Activated CD4-positive, alpha-beta T cell treated with anti-CD3 and anti-CD28 coated beads, Interleukin-2, amount 50 U/mL, for 24 hours (primary cell): ENCODE measurements at places on chromosomes 4 and X.

GRCh38 chr4:185013417-185014125 lies 4.7 kb upstream of the HELT start:
- DNase-seq = no peak

DNA sequence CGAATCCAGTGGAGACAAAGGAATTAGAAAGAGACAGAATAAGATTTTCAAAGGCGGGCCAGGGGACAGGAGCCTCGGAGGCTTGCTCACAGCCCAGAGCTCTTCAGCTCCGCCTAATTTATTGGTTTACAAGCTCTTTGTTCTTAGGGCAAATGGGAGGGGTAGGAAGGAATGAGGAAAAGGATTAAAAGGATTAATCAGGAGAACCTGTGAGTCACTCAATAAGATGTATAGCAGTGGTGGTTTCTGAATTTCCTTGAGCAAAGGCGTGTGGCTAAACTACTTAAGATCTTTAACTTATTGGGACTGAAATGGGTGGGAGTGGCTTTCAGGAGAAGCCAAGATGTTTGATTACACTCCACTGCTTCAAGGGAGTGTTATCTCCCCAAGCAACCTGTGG lies 456.0 kb upstream of the SPANXN1 start:
- DNase-seq = no peak

DNA sequence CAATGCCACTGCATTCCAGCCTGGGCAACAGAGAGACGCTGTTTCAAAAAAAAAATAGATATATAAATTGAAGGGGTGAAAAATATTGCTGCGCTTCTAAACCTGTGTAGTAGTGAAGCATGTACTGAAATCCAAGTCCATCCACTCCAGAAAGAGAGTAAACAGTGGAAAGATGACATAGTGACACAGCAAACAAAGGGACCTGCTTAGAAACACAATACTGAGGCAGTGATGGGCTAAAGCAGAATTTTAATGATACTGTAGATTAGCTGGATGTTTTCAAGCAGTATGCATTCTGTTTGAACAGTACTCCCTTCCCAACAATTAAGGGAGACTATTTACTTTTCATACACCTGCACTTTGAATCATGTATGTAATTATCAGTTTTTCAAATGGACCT lies 42.5 kb downstream of the TFDP3 start:
- no peak for DNase-seq

GRCh38 chrX:112512509-112512908 lies 167.2 kb downstream of the LHFPL1 start:
- no peak for DNase-seq

GRCh38 chrX:19867411-19867732 lies 20.0 kb downstream of the SH3KBP1 start:
- DNase-seq = no peak

- peak; percentile 2 for DNase-seq
Observed at GRCh38 chr4:122762520-122762919, 30.0 kb downstream of the BBS12 start.

- no peak for DNase-seq
Observed at GRCh38 chr4:43048570-43048969, 156.1 kb downstream of the GRXCR1 start.

GRCh38 chr4:132266374-132266773 lies 882.7 kb upstream of the PCDH10 start:
- DNase-seq = no peak

- DNase-seq = no peak
Observed at GRCh38 chr4:71269233-71269632, 69.6 kb upstream of the SLC4A4 start.

DNA sequence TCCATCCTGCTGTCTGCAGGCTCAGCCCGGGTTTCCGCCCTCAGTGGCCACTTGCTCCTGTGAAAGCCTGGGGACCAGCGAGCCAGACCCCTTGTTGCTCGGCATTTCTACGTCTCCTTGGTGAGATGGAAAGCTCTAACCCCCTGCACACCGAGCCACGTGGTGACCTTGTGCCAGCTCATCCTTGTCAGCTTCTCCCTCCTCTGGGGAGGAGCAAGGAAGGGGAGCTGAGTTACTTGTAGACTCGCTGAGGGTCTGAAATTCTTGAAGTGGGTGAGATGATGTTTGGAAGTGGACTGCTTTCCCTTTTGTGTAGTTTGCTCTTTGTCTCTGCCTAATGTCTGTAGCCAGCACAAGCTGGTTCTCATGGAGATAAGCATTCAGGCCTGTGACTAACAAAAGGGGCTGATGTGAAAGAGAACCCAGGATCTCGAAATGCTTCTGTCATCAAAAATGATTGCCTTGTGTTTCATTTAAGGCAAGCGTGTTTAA lies 29.3 kb downstream of the RGS12 start:
- DNase-seq = no peak

DNA sequence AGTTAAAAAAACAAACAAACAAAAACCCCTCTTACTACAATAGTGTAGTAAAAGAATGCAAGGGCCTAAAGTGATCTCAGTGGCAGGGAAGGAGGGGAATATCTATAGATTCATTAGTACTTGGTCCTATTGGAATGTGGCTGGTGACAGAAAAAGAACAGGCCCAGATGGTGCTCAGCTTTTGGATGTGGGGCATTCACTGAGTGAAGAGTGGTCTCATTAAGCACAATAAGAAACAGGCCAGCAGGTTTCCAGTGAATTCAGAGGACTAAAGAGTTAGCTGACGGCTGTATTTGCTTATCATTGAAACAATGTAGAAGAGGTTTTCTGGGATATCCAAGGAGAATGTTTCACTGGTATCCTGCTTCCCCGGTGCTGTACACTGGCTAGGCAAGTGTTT lies 243.8 kb upstream of the HHIP start:
- no peak for DNase-seq

DNA sequence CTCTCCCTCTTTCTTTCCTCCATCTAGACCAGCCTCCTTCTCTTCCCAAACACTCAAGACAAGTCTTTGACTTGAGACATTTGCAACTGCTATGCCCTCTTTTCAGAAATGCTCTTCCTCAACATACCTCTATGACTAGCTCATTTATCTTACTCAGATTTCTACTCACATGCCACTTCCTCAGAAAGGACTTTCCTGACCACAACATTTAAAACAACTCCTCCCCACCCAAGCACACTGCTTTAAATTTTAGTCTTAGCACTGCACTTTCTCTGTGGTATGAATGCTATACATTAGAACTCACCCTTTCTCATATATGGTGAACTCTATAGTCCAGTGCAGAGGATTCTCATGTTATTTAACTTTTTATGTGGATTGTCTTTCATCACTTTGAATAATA lies 28.4 kb upstream of the SULT1E1 start:
- no peak for DNase-seq

GRCh38 chr4:105022811-105023667 lies 123.6 kb upstream of the TET2 start:
- DNase-seq = no peak

GRCh38 chr4:40656201-40656863 lies 26.7 kb upstream of the RBM47 start:
- no peak for DNase-seq

DNA sequence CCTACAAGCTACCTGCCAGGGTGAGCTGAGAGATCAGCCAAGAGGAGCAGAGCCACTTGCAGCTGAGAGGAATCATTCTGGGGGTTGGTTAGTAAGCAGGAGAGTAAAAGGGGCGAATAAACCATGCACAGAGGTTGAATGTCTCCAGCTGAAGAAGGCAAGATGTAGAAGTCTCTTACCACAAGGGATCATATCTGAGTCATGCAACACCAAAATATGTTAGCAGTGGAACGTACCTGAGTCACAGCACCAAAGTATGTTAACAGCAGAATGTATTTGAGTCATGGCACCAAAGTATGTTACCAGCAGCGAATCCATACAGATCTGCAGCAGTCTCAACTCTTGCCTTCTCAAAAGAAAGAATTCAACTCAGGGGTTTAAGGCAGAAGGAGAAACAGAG lies 29.9 kb downstream of the C4orf51 start:
- no peak for DNase-seq

DNA sequence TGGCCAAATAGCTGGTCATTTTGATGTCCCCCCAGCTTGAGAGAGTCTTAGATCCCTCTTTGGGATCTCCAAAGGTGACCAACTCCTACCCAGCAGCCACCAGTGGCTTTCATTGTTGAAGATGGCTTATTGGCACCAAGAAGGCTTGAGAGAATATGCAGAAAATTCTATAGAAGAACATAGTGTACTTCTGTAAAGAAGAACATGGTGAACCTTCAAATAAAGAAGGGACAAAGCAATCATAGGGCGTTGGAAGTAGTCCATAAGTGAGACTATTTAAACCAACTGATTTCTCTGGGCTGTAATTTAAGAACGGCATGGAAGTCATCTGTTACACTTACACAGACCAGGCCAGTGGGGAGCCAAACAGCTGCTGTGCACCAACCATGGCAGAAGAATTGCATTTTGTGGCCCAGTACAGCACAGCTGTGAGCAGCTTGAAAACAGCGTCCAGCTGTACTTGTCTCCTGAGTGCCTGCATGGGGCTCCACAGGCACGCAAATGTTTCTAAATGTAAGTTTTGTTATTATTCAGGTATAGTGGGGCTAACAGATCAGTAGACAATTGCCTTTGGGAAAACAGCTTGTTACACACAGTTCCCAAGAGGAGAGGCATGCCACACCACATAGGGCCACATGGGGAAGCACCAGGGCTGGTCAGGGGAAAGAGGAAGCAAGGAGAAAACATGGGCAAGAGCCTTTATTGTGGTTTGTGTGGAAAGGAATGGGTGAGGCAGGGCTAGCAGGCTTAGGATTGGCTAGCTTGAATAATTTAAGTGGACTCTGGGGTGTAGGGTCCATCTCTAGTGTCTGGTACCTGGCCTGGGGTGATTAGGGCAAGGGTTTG lies 125.0 kb downstream of the ARHGAP6 start:
- no peak for DNase-seq

- no peak for DNase-seq
Observed at GRCh38 chr4:31261632-31262031, 541.5 kb downstream of the PCDH7 start.

- DNase-seq = no peak
Observed at GRCh38 chrX:136780241-136780640, 491 bp downstream of the ARHGEF6 start.

DNA sequence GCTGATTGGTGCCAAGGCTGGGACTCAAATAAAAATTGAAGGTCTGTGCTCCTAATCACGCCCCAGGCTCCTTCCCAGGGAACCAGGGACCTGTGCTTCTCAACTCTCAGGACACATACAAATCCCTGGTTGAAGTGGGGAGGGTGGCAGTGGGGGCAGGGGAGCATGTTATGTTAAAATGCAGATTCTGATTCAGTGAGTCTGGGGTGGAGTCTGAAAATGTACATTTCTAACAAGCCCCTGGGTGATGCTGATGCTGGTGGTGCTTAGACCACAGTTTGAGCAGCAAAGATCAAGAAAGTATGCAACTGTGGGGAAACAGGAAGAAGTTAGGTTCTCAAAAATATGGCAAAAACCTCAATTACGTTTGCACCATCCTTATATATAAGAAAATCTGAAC lies 236.5 kb downstream of the MAGEB17 start:
- DNase-seq = no peak

DNA sequence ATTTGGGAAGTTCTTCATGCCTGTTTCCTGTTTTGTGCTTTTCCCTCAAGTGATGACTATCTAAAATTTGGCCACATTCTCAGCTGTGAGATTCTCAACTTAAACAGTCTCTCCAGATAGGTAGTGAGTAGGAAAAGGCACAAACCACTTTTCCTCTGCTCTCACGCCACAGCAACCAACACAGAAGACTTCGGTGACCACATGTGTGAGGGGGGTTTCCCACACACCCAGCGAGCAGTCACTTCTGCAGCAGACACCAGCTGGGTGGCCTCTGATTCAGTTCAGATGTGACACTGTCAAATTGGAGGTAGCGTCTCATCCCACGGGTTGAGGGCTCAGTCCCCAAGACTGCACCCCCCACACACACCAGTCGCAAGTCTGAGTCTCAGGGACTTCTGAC lies 25.1 kb upstream of the CLDN34 start:
- DNase-seq = peak; percentile 24

GRCh38 chr4:163467082-163467770 lies 6.3 kb downstream of the TKTL2 start:
- no peak for DNase-seq

DNA sequence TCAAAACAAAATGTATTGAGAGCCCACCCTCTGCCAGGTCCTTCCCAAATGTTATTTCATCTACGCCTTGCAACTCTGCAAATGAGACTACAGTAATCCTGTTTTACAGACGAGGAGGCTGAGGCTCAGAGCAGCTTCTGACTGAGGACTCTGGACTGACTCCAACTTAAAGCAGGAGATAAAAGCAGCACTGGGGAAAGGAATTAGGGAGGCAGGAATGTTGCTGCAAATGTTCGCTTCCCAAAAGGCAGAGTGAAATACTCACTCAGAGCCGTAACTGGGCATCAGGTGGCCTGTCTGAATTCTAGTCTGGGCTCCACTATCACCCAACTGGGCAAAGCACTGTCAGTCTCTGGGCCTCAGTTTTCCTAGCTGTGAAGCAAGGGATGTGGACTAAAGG lies 94.7 kb upstream of the SRD5A3 start:
- no peak for DNase-seq

- no peak for DNase-seq
Observed at GRCh38 chr4:100823066-100823992, 305.5 kb upstream of the EMCN start.

DNA sequence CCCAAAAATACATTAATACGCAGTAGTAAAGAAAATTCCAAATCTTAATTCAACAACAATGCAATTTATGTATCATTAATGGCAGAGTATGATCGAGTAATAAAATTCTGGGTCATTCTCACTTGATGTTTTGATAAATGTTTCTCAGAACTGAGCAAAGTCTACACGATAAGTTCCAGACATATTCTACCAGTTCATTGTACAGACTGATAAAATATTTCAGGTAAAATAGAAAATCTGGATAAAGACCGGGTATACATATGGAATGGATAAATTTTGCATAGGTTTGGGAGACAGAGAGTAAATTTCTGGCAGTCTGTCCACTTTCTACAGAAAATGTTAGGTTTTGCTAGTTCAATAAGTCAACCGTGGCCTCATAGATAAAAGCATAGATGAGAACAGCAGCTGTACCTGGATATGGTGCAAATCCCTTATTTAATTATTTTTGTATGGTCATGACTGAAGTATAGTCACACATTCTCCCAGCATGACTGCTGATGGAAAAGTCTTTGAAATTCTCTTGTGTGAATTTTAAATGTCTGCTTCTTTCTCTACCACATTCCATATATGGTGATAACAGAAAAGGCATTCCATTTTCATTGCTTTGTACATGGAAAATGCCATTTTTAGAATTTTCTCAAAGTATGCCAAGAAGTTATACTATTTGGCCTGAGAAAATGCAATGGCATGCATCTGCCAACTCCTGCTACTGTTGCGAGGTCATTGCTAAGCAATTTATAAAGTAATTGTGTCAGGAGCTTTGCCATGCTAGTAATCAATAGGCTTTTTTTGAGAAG lies 301.9 kb upstream of the ARSJ start:
- no peak for DNase-seq

- no peak for DNase-seq
Observed at GRCh38 chr4:1705732-1706131, 6.4 kb downstream of the SLBP start.

DNA sequence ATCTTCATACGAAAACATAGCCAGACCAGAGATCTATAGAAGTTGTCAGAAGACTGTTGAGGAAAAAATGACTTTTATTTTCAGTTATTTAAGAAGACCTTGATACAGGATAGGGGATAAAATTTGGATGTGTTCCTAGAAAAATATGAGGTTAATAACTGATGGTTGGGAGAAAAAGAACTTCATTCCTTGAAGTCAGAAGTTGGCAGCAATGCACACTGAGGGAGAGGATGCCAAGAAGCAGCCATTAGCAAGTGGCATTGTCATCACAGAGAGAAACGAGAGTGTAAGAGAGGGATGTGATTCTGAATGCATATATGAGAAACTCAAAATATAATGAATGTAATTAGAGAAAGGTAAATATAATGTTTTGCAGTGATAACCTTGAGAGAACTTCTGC lies 382.1 kb upstream of the EPHA5 start:
- no peak for DNase-seq
